ENCODE measurements at places on chromosomes 6 and 20.

DNA sequence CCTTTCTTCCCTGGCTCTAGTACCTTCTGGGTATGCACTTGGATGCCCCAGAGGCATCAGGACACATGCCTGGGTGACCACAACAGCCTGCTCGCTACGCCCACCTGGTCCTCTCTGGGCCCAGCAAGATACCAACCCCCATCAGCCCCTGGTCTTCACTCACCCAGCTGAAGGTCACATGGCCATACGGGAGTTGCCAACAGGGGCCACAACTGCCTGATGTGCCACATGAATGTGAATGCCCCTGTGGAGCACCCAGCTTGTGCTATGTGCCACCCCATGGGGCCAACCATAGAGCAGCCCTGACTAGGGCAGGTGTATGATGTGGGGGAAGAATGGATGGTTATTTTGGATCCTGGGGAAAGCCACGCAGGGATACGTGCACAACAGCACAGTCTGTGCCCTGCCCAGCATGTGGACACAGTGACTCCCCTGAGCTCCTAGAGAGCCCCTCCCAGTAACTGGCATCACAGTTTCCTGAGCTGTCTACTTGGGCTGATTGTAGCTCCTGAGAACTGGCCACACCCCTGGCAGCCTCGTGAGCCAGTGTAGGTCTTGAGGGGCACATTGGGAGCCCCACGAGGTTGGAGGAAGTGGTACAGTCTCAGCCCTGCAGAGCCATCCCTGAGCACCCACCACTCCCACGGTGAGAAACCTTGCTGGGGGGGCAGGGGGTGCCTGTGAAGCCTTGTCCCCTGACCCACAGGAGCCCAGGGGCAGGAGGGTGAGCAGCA lies 10.5 kb upstream of the PCMTD2 start:
- no peak for DNase-seq

DNA sequence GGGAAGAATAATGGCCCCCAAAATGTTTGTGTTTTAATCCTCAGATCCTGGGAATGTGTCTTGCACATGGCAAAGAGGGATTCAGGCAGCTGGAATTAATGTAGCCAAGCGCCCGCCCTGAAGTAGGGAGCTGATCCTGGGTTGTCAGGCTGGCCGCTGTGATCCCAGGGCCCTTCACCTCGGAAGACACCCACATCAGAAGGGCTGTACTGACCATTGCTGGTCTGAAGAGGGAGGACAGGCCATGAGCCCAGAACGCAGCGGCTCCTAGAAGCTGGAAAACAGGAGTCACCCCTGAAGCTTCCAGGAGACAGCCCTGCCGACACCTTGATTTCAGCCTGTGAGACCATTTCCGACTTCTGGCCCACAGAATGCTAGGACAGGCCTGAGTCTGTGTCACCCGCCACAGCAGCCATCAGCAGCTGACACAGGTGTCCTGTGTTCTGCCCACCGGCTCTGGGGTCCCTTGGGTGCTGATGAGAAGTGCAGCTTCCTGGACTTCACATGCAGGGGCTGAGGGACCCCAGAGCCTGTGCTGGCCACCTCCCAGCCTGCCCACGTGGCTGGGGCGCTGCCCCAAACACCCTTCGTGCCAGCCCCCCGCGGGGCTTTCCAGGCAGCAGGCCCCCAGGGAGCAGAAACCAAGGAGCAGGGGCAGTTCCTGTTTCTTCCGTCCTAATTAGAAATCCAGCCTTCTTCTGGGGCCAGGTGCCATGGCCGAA lies 86.3 kb downstream of the ERMARD start:
- no peak for DNase-seq

DNA sequence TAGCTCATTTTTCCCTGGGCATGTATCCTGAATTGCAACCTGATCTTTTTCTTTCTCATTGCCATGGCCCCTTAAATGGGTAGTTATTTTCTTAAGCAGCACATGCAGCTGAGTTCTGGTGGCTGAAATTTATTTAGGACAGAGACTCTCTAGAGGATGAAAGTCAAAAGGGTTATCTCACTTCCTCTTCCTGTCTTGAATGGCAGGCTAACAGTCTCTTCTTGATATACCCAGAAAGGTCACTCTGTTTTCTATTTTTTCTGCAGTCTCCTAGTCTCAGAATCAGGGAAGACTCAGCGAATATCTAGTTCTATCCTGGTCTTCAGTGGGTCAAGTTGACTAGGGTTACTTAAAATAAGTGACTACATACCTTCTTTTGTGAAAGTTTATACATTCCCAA lies 243.3 kb downstream of the EPHA7 start:
- DNase-seq, result no peak

- no peak for DNase-seq
Observed at GRCh38 chr6:112485827-112486212, 138.7 kb downstream of the RFPL4B start.

- DNase-seq, result no peak
Observed at GRCh38 chr20:2972126-2972525, 71.3 kb upstream of the GNRH2 start.

- DNase-seq, result no peak
Observed at GRCh38 chr6:135909737-135910387, 58.4 kb downstream of the PDE7B start.

- DNase-seq, result peak; percentile 4
Observed at GRCh38 chr6:112563368-112563767, 216.2 kb downstream of the RFPL4B start.

All from AG09309 (cell line).